ENCODE measurements at places on chromosomes 11 and 22.

- no peak for DNase-seq
Measured at GRCh38 chr22:36860821-36861659, at the start of gene NCF4. NCF4 (plus strand) TSS chr22:36861006; CDS start chr22:36861172, 166 bp downstream.

DNA sequence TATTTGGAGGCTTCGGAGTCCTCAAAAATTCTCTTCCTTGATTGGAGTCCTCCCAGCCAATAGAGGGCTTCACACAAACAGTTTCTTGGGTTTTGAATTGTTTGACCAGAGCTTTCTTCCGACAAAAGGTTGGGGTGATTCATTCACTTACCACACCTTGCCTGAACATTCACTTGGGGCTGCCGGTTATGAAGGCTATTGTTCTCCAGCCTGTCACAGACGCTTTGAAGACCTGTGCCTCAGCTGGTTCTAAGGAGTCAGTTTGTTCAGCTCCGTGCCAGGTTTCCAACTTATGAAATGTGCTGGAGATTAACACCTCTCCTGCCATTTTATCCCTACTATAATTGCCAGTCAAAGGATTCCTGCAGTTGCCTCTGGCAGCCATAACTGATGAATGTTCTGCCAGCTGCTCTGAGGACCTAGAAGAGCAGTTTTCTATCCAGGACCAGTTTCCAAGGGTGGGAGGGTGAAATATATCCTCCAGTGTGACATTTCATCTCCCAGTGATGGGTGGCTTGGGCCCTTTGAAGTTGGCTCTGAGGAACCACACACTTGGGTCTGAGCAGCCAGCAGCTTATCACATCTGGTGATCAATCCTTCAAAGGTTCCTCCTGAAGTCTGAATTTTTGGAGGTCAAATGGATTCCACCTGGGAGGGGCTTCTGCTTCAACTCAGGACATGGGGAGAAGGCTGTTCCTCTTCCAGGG, 31.4 kb downstream of the LIMK2 start:
- DNase-seq = peak; percentile 37

- no peak for DNase-seq
Measured at GRCh38 chr11:62144641-62145255, 20.9 kb downstream of the INCENP start.

DNA sequence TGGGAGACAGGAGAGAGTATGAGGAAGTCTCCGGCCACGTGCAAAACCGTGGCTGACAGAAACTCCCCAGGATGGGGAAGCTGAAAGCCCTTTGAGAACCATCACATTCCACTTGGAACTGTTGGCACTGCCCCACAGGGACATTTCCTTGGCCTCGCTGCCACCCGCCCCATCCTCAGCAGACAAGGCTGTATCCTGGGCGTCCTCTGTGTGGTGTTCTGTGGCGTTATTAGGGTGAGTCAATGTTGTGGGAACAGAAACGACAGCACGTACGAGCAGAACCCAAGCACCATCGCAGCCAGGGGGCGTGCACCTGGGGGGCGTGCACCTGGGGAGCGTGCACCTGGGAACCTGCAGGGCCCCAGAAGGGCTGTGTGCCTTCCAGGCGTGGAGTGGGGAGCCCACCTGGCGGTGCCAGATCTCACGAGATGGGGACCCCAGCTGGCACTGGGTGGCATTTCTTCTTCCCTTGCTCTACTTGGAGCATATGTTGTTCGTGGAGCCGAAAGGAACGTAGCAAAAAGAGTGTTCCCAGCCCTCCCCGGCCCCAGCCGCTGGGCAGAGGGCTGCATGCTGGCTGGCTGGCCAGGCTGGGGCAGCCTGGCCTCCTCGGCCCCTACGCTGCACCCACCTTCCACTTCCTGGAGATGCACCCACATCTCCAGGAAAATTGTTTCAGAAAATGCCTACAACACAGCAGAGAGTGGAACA, 35.4 kb downstream of the NFAM1 start:
- DNase-seq = no peak

DNA sequence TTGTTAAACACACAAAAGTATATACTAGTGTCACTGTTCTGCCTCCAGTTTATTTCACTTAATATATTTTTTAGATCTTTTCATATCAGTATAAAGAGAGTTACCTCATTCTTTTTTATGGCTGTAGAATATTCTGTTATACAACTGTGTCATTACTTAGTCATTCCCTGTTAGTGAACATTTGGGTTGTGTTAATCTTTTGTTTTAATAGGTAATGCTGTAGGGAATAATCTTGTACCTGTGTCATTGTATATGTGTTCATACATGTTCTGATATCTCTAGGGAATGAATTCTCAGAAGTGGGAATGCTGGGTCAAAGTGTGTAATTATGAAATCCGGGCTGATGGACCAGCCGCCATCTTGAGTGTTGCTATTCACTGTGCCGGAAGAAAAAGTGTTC, 71.4 kb downstream of the SWAP70 start:
- DNase-seq = no peak

- peak; percentile 99 for DNase-seq
Measured at GRCh38 chr22:26550498-26551033, 38.3 kb upstream of the TFIP11 start.

DNA sequence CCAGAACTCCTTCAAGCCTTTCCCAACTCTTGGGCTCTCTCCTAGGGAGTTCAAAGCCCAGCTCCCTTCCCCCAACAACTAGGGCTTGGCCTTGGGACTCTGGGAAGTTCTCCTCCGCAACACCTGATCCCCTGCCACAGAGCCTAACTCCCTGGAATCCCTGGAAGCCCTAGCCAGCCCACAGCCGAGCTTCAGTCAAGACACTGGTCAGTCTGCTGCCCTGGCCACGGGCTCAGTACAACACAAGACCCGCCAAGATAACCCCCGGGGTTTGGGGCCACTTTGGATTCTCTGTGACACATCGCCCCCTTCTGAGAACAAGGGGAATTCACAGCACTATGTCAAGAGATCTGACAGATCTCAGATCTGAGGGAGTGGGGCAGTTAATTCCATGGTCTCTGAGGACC, 58.3 kb downstream of the SLC22A12 start:
- no peak for DNase-seq

DNA sequence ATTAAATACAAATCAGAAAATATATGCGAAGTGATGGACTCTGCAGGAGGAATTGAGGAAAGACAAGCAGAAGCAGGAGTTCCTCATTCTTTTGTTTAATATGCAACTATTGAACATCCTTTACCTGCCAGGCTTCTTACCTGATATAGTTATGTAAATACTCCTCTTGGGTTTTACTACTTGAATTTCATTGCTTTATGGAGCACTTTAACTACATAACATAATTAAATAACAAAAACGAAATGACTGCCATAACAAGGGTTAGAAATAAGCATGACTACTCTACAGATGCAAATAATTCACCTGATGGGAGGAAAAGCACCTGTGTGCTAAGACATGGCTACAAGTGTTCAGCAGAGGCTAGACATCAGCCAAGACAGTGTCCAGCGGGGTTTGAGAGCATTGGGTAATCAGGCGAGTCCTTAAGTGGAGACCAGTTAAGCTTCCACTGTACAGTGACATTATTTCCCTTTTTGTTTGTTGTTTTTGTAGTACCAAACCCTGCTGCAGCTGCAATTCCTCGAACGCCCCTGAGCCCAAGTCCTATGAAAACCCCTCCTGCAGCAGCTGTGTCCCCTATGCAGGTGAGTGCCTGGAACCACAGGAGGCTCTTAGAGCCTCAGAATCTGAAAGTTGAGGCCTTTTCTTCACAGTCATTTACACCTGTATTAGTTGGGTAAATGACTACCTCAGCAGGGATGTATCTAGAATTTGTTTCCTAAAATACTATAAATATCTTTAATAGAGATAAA, 67.4 kb downstream of the SPECC1L start:
- DNase-seq = no peak

DNA sequence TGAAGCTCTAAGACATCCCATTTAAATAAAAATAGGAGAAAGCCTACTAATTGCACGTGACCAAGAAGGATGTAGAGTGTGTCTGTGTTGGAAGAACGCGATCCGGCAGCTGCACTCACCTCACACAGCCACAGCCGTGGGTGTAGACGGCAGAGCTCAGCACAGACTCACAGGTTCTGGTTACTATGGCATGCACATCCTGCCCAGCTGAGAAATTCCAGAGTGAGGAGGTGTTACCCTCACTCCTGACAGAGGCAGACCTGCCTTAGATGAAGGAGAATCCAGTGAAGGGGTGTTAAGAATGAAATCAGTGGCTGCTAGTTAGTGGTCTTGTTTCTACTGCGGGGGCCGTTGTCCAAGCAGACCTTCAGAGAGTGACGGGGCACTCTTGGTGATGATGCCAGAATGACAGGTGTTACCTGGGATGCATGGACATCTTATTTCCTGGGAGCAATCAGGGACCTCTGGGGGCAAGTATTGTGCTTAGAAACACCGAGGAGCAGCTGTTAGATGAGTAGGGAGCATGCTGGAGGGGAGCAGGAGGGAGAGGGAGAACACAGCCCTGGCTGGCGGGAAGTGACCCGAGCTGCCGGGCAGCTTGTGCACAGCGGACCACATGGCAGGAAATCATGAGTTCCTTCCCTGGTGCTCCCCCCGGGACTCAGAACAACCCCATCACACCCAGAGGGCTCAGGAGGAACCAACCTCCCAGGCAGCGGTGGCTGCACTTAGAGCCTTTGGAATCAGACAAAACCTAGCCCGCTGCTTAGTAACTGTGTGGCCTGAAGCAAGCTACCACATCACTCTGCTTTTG, 12.3 kb downstream of the KCNJ5 start:
- no peak for DNase-seq

GRCh38 chr11:126824035-126824607, 176.4 kb downstream of the KIRREL3 start:
- DNase-seq = no peak

GRCh38 chr11:77026743-77027142, 7.5 kb upstream of the B3GNT6 start:
- DNase-seq = no peak

DNA sequence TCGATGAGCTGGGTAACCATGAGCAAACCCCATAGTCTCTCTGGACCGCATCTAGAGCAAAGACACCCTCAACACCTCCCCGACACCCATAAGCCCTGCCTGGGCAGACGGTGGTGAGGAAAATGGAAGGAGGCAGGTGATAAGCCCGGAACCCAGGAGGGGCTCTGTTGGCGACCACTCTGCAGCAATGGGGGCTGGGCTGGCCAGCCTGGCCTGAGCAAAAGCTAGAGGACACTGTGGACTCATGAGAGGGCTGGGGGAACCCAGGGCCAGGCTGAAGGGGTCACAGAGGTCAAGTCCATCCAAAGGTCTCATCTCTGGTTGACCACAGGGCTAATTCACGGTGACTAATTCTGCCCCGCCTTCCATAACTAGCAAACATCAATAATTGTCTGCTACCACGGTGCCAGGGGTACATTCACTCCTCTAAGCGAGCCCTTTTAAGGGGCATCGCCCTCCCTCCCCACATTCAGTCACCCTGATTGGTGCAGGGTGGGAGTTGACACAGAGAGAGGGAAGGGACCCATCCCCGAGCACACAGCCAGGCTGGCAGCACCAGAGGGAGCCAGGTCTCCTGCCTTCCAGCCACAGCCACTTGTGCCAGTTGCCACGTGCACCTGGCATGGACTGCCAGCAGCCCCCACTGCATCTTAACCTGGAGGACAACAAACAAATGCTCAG, 4.0 kb downstream of the PYGM start:
- DNase-seq = no peak

DNA sequence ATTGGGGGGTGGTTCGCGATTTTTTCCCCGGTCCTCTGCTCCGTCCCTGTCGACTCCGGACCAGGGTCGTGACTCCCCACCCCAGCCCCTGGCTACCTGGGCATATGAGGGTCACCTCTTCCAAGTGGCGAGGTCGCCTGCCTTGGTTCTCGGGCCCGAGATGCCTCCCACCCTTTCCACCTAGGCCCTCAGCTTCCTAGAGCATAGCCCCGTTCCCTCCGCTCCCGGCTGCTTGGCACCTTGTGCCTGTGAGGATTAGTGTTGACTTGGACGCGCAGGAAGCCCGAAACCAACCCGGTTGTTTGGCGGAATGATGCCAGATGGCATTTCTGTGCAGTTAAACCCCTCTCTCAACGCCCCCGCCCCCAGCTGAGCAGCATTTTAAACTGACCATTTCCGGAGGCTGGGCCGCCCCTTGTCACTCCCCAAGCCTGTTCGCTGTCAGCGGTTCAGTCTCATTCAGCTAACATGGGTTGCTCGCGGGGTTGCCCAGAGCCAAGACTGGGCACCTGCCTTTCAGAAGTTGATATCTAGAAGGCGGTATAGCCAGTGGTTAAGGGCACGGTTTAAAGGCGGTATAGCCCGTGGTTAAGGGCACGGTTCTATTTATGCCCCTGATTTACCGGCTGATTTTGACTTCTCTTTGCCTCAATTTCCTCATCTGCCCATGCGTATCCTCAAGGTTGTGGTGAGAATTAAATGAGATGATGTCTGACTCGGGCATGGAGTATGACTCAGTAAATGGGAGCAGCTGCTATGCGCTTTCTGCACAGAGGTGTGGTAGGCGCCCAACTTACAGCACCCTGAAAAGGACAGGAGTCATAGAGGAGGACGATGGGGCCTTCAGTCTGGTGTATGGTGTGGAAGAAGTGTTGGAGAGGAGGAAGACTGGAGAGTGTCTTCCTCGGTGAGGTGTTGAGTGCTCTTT, 639 bp downstream of the INCENP start:
- DNase-seq = peak; percentile 50

- no peak for DNase-seq
Measured at GRCh38 chr11:78254268-78254667, 65.5 kb downstream of the USP35 start.

Measured in hepatic stellate cell (primary cell).